ENCODE measurements at places on chromosomes 11 and 22. TPM values are rescaled to one million over a fixed set of nuclear protein-coding genes. Genes with fewer than 3 reads are reported as not detected.

The MICAL3 gene
- total RNA-seq: 21.0 TPM

- no peak for DNase-seq
These were observed 4.5 kb upstream of the EIF3F start for GRCh38 chr11:7982582-7983119.

The LMNTD2 gene
- total RNA-seq: 1.3 TPM

GRCh38 chr11:33899400-33900037 is 7.6 kb upstream of the LMO2 start:
- peak; percentile 72 for DNase-seq

The CASP5 gene
- total RNA-seq: not detected

GRCh38 chr11:77471558-77472193 is 2.2 kb downstream of the PAK1 start:
- DNase-seq: no peak

DNA sequence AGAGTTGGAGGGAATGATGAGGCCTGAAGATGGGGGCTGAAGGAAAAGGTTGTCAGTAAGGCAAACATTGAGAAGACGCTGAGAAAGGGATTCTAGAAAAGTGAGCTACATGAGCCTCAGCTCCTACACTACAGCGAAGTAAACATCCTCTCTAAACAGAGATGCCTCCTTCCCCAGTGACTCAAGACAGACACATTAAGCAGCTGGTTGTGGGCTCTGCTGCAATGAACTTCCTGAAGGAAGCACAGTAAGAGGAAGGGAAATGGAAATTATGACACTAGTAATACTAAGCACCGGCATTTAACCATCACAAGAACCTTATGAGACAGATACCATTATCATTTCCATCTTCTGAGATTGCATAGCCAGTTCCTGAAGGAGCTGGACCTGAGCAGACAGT is 190.5 kb downstream of the C11orf87 start:
- peak; percentile 73 for DNase-seq

DNA sequence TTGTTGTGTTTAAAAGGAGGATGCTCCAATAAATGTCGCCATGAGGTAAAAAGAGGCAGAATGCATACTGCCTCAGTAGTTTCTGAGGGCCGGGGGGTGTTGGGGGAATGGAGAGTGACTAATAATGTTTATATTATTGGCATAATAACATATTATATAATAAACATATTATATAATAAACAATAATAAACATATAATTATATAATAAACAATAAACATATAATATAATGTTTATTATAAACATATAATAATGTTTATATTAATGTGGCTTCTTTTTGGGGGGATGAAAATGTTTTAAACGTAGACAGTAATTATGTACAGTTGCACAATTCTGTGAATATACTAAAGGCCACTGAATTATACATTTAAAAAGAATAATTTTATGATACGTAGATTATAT is 35.6 kb downstream of the TRIM66 start:
- DNase-seq: no peak

- DNase-seq: no peak
These were observed 997 bp downstream of the DEAF1 start for GRCh38 chr11:693887-694562.

- DNase-seq: no peak
These were observed 82.7 kb downstream of the PANX1 start for GRCh38 chr11:94211261-94211830.

GRCh38 chr11:75631086-75631730 is 37.6 kb downstream of the MAP6 start:
- no peak for DNase-seq

The AAMDC gene
- total RNA-seq: 29.7 TPM

The ADM2 gene
- not detected for total RNA-seq

The CST6 gene
- not detected for total RNA-seq

GRCh38 chr22:19042285-19043120 is 79.7 kb downstream of the DGCR2 start:
- DNase-seq: no peak

Data from LHCN-M2 (cell line).